ENCODE measurements at places on chromosomes 3 and 15. TPM values are rescaled to one million over a fixed set of nuclear protein-coding genes. Genes with fewer than 3 reads are reported as not detected.

The STAC gene
- total RNA-seq: 11.9 TPM

The THSD4 gene
- total RNA-seq: 71.2 TPM

The KLHDC8B gene
- 35.1 TPM for total RNA-seq

The ALAS1 gene
- 62.4 TPM for total RNA-seq

The SLC12A8 gene
- 49.5 TPM for total RNA-seq

The GOLGA6B gene
- not detected for total RNA-seq

The MED12L gene
- total RNA-seq: 7.5 TPM

The LYZL4 gene
- 0.32 TPM for total RNA-seq

The NDN gene
- 61.9 TPM for total RNA-seq

The SNX22 gene
- total RNA-seq: 1.0 TPM

The CFAP92 gene
- 3.3 TPM for total RNA-seq

The ARPP21 gene
- 0.40 TPM for total RNA-seq

The C3orf85 gene
- not detected for total RNA-seq

The TICRR gene
- 0.37 TPM for total RNA-seq

The KBTBD13 gene
- not detected for total RNA-seq

The TMEM40 gene
- total RNA-seq: not detected

The MYO5C gene
- total RNA-seq: 40.1 TPM

The PHLDB2 gene
- total RNA-seq: 36.4 TPM

The MKRN3 gene
- not detected for total RNA-seq

The GDPGP1 gene
- 12.6 TPM for total RNA-seq
